ENCODE measurements at places on chromosomes 7 and 10.

- no peak for DNase-seq
Measured at GRCh38 chr10:76114581-76115001, 683.2 kb downstream of the LRMDA start.

DNA sequence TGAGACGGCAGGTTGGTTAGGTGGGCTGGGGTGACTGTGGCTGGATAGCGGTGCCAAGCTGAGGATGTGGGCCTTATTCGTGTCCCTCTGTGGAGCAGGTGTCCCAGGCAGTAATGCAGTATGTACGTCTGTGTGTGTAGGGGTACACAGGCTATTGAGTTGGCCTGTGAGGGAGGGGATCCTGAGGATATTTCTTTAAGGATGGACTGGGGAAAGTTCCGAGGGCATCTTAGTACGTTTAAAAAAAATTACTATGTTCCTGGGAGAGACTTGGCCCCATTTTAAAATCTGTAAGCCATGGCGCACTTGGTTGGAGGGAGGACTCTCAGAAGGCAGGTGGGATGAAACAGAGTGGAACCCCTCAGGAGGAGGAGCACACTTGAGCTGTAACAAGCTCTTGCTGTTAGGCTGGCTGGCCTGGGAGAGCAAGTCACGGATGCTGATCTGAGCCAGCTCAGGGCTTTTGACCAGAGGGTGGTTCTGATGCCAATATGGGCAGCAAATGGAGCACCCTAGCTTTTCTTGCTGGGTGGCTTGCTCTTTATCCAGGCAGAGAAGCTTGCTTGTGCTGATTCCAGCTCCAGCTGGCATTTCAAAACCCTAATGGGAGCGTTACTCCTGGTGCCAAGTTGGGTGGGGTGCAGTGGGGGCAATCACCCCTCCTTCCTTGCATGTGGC is 765 bp downstream of the WBP1L start:
- DNase-seq, result no peak

DNA sequence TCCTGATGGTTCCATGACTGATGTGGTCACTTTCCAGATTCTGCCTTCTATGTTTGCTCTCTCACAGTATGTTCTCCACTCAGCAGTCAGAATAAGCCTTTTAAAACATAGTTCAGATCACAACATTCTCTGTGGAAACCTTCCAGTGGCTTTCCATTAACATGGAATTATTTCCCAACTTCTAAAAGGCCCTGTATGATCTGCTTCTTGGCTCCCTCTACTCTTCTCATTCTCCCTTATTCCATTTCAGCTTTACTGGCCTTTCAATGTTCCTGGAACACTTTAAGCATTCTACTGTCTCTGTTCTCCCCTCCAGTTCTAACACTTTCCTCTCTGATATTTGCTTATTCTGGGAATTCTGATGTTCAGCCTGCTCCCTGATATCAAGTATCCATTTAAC is 325.6 kb downstream of the THSD7A start:
- DNase-seq, result no peak

DNA sequence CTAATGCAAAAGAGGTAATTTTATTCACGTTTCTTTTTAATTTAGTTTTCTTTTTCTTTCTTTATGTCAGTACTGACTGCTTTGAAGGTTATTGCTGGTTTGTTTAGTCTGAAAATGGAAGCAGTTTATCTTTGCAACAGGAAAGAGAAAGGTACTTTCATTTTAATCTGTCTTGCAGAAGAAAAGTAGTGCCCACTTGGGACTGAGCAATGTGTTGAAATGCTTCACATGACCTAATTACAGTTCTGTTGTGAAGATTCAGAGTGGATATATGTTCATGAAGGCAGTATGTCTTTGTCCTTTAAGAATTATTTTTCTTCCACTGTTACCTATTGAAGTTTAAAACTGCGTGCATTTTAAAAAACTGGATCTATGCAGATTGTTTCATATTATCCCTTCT is 80.1 kb downstream of the ANKIB1 start:
- DNase-seq, result no peak

- no peak for DNase-seq
Measured at GRCh38 chr7:74025146-74025545, 2.8 kb upstream of the ELN start.

- no peak for DNase-seq
Measured at GRCh38 chr7:13240349-13240748, 552.9 kb downstream of the ARL4A start.

GRCh38 chr7:142615508-142615907 is 133.8 kb upstream of the PRSS1 start:
- no peak for DNase-seq

DNA sequence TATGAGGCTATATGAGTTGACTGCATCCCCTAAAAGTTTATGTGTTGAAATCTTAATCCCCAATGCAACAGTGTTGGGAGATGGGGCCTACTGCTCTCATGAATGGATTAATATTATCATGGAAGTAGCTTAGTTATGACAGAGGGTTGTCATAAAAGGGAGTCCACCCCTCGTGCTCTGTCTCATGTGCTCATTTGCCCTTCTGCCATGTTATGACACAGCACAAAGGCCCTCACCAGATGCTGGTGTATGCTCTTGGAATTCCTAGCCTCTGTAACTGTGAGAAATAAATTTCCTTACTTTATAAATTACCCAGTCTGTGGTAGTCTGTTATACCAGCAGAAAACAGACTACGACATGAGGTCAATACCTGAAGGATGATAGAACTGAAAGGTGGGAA is 17.6 kb upstream of the PANK1 start:
- DNase-seq, result no peak

Measured in NCI-H2107 (cell line).